Calu3 (cell line): ENCODE measurements at places on chromosomes 7 and 10. TPM values are rescaled to one million over a fixed set of nuclear protein-coding genes. Genes with fewer than 3 reads are reported as not detected.
A peak's percentile ranks its signal among the peaks of the same experiment; 100 is the strongest.

Gene HMX3
- total RNA-seq: not detected in 2 replicates

Gene CEP55
- total RNA-seq: 46.9 and 52.2 TPM in 2 replicates

Gene LRRD1
- not detected in 2 replicates for total RNA-seq

Gene CXCL12
- total RNA-seq: not detected in 2 replicates

Gene UPP1
- total RNA-seq: 70.3 and 75.4 TPM in 2 replicates

Gene TBXAS1
- 31.2 and 33.0 TPM in 2 replicates for total RNA-seq

Gene GRID2IP
- 1.2 and 1.4 TPM in 2 replicates for total RNA-seq

Gene PLA2G12B
- not detected in 2 replicates for total RNA-seq

Gene CUBN
- 0.27 and 0.92 TPM in 2 replicates for total RNA-seq

Gene SCART1
- total RNA-seq: 1.8 and 2.2 TPM in 2 replicates

Gene CALML3
- not detected in 2 replicates for total RNA-seq

Gene PPP1R9A
- total RNA-seq: 17.9 and 19.4 TPM in 2 replicates

Gene TYW1B
- 1.7 and 2.4 TPM in 2 replicates for total RNA-seq

Gene TMEM130
- not detected in 2 replicates for total RNA-seq

Gene OR6V1
- not detected in 2 replicates for total RNA-seq

Gene TFPI2
- total RNA-seq: 213 and 218 TPM in 2 replicates

DNA sequence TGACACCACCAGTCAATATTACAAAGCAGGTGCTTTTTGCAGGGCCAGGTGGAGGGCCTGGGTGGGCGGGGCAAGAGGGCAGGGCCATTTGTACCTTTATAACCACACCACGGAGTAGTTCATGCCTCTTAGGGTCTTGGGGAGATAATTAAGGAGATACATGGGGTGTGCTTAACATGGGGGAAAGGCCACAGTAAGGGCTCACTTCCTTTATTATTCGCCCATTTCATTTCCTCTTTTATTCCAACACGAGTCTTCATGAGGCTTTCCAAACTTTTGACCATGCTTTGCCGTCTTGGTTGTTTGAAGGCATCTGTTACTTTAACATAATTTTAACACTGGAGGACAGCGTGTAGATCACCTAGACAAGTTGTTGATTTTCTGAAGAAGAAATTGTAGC, 33.3 kb upstream of the LYZL2 start:
- no peak for DNase-seq

- DNase-seq: no peak
These were observed 6.5 kb downstream of the VPS41 start for GRCh38 chr7:38902449-38902848.

GRCh38 chr10:108409306-108409705, 1244.8 kb upstream of the SORCS1 start:
- DNase-seq: no peak

DNA sequence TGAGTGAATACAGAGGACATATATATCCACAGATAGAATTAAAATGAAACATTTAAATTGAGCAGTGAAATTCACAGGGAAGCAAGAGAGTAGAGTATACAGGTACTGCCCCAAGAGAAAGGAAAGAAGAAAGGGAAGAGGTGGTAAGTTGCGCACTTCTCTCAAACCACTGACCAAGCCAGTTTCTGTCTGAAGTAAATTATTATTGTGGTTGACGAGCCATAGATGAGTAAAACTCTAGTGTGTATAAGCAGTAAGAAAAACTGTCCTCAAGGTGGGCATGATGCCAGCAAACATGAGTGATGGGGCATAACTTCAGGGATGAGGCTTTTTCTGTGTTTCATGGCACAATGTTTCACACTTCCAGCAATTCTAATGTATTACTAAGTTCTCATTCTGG, 4.4 kb upstream of the BET1 start:
- no peak for DNase-seq

DNA sequence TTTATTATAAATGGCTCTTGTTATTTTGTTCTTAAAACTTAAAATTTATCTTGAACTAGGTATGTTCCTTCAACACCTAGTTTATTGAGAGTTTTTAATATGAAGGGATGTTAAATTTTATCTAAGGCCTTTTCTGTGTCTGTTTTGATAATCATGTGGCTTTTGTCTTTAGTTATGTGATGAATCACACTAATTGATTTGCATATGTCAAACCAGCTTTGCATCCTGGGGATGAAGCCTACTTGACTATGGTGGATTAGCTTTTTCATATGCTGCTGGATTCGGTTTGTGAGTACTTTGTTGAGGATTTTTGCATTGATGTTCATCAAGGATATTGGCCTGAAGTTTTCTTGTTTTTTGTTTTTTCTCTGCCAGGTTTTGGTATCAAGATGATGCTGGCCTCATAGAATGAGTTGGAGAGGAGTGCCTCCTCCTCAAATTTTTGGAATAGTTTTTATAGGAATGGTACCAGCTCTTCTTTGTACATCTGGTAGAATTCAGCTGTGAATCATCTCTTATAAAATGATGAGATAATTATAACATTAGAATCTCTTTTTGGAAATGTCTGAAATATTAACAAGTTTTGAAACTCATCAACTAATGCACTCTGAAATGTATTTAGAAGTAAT, 78.7 kb upstream of the AGR3 start:
- no peak for DNase-seq

DNA sequence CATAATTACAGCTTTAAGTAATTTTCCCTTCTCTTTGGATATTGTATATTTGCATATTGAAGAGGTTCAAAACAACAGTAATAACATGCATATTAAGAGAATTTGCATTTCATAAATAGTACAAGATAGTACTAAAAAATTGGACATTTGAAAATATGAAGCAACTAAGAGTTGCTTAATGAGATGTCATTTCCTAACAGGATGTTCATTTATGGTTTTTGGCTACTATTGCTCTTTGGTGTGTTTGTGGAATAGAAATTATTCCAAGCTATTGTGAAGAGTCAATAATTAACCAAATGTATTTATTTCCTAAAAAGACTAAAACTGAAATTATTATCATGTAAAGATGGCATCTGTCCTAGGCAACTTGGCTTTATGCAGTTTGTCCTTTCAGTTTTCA, 4.1 kb upstream of the SGCE start:
- no peak for DNase-seq

DNA sequence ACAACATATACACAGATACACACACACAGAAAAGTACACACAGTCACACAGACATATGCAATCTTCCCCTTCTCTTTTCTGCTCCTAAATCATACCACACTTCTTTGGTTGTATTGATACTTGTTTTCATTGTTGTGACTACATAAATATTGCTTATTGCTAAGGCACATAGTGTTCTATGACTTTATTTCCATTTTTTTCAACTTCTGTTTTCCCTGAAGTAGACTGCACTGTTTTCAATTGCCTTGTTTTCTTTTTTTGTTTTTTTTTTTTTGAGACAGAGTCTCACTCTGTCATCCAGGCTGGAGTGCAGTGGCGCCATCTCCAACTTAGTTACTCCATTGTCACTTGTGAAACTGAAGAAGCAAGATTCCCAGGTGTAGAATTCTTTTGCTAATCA, 10.0 kb upstream of the PRKAR2B start:
- no peak for DNase-seq

DNA sequence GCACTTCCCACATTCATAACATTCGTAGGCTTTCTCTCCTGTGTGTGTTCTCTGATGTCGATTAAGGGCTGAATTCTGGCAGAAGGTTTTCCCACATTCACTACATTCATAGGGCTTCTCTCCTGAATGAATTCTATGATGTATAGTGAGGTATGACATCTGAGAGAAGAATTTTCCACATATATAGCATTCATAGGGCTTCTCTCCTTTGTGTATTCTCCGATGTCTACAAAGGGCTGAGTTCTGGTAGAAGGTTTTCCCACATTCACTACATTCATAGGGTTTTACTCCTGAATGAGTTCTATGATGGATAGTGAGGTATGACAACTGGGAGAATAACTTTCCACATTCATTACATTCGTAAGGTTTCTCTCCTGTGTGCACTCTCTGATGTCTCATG, 15.6 kb downstream of the ZNF12 start:
- DNase-seq: no peak

DNA sequence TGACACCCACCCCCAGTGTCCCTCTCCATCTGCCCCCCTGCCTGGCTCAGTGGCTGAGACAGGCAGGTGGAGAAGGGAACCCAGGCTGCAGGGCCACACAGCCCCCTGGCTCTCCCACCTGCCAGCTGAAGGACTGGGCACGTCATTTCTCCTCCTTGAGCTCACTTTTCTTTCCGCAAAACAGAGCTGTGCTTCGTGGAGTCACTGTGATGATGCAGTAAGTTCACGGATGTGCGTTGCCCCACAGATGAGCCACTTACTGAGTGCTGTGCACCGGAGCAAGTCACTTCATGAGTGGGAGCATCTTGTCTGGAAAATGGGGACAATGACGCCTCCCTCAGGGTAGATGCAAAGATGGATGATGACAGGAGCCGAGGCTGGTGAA, 2.7 kb downstream of the OPN4 start:
- DNase-seq: no peak

- no peak for DNase-seq
These were observed 19.7 kb downstream of the BNIP3 start for GRCh38 chr10:131961777-131962662.

GRCh38 chr7:139948587-139949335, 114.0 kb downstream of the PARP12 start:
- DNase-seq: no peak

GRCh38 chr10:131816941-131817700, 83.7 kb upstream of the PPP2R2D start:
- no peak for DNase-seq

- DNase-seq: no peak
These were observed 446.5 kb downstream of the LRMDA start for GRCh38 chr10:75877877-75878276.

- DNase-seq: no peak
These were observed 10.7 kb downstream of the APBB1IP start for GRCh38 chr10:26448706-26449435.

DNA sequence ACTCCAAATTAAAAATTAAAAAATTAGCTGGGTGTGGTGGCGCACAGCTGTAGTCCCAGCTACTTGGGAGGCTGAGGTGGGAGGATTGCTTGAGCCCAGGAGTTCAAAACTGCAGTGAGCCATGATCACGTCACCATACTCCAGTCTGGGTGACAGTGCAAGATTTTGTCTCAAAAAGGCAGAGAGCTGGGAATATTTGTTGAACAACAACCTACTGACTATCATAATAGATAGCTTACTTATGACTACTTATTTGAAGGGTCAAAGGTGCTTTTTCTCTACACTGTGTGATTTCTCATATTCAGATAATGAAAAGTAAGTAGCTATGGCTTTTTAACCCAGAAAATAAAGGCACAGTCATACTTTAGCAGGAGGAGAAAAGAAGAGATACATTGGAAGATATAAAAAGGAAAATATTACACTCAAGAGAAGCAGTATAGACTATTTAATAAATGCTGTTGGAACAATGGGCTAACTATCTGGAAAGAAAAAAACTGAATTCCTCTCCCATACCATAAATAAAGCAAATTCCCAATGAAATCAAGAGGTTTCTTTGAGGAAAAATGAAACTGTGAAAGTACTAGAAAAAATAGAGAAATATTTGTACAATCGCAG, 6.7 kb downstream of the GSDME start:
- no peak for DNase-seq

DNA sequence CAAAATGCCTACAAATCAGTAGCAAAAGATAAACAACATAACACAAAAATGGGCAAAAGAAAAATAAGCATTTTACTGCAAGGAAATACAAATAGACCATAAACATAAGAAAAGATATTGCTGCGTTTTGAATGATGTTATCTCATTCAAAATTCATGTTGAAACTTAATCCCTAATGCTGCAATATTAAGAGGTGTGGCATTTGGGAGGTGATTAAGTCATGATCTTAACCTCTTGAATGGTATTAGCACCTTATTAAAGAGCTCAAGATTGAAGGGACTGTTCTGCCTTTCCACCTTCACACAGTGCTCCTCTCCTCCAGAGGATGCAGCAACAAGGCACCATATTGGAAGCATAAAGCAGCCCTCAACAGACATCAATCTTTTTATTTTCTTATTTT, 12.4 kb upstream of the TNKS2 start:
- no peak for DNase-seq

DNA sequence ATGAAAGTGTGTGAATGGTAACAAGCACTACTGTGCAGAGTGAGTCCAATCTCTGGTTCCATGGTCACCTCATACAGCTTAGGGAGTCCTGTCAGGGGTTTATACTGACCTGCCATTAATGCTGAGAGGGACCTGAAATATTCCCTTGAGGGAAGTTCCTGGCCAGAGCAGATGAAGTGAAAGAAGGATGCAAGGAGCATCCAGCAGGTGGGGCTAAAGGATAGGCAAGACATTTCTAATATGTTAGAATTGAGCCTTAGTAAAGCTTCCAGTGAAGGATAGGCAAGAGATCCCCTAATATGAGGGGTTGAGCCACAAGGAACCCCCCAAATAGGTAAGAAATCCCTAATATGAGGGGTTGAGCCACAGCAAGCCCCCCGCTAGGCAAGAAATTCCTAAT, 25.5 kb upstream of the FAM221A start:
- DNase-seq: peak; percentile 40

DNA sequence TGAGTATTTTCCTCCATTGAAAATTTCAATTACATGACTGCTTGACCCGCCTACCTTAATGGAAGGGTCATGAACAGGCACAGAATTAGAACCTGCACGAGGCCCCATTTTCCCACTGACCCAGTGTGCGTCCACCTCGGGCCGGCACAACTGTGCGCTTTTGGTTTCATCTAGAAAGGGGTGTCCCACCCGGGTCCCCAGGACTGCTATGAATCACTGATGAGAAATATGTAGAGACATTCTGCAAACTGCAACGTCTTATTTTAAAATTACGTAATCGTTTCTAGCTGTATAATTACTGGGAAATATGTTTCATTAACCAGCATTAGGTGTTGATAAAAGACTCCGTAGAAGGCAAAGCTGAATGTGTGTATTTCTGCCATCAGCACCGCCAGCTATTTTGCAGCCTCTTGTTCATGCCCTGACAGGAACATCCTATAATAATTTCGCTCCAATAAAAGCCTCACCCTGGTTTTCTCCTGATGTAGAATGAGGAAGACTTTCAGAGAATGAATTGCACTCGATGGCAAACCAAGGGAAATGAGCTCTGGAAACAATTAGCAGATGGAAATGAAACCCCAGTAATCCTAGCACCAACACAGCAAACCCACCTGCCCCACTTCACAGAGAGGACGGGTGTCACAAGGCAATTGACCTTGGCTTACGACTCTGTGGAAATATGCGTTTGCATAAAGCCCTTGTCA, 562.1 kb downstream of the DNAJB6 start:
- DNase-seq: no peak

DNA sequence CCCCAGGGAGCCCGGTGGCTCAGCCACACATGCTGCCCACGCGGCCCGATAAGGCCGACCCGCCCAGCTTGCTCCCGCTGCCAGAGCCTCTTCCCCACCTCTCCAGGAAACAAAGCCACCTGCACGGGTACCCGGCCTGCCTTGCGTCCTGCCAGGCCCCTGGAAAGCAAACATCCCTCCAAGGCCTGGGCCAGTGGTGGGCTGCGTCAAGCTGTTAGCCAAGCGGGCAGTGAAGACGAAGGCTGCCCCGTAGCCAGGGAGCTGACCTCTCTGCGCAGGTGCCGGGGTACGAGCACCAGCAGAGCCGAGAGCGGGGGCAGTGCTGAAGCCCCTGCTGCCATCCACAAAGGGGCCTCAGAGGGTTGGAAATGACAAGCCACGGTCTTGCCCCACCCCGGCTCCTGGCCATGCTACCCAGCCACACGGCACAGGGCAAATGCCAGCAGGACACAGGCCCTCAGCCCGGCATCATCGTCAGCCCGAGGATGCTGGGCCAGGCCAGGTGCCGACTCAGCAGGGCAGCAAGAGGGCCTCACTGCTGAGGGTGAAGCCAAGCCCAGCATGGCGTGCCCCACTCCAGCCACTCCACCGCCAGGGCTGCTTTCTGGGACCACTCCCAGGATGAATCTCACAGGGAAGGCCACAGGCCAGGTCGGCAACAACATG, 140.0 kb downstream of the PTPRN2 start:
- no peak for DNase-seq
